ENCODE measurements at places on chromosomes 3 and 15.

DNA sequence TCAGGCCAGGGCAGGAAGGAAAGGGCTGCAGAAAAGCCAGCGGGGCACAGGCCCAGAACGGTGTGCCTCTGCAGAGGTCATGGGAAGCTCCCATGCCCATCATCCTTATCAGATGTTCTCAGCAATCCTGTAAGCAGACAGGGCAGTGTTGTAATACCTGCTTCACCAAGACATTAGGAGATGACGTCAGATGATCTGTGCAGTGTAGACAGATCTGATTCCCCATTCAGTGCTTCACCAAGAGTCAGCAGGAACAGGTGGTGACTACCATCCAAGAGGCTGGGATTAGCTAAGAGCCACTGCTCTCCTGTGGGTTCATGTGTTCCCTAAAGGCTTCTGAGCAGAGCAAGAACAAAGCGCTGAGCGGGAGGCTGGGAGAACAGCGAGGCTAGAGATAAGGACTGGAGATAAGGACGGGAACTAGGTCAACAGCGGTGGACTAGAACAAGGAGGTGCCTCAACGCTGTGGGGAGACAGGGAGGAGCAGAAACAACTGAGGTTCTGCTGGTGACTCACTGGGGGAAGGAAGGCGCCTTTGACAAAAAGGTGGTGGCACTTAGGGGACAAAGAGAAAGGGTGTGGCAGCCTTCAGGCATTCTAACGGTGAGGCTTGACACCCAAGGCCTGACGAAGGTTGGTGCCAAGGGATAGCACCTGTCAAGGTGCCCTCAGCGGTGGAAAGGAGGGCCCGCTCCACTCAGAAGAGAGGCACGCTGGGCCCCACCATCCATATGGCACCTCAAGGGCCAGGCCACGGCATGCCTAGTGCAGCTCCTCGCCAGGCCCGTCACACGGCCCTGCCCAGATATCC is 28.4 kb downstream of the CCDC12 start:
- no peak for DNase-seq

DNA sequence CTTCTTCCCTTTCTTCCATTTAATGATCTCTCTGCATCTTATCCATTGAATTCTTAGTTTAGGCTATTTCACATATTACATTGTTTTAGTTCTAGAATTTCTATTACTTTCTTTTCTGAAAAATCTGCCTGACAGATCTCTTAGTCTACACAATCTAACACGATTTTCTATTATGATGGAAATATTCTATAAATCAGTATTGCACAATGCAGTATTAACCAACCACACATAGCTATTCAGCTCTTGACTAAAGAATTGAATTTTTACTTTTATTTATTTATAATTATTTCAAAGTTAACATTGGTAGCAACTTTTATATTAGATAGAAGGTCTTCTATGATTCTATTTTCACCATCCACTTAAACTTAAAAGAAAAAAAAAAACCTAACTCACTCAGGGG is 36.2 kb upstream of the GOLGA8A start:
- DNase-seq, result no peak

- DNase-seq, result no peak
These were observed 521.4 kb upstream of the TGFBR2 start for GRCh38 chr3:30084971-30085403.

- DNase-seq, result no peak
These were observed 6.0 kb downstream of the CCR2 start for GRCh38 chr3:46359733-46360493.

- no peak for DNase-seq
These were observed 23.7 kb upstream of the SFMBT1 start for GRCh38 chr3:53069422-53070068.

DNA sequence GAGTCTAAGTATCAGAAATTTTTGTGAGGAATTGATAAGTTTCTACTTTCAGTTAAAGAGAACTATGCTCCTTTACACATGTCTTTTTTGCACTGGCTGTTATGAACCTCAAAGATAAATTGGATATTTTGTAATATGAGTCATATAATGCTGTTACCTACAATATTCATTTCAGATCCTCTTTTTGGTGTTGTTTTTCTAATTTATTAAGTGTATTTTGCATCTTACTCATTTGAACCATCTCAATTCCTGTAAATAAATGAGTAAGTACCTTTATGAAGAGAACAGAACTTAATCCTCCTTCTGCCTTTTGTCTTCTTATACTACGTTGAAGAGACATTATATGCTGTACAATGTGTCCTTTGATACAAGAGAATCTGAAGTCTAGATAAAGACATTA is 74.4 kb downstream of the ZIC1 start:
- DNase-seq, result no peak

DNA sequence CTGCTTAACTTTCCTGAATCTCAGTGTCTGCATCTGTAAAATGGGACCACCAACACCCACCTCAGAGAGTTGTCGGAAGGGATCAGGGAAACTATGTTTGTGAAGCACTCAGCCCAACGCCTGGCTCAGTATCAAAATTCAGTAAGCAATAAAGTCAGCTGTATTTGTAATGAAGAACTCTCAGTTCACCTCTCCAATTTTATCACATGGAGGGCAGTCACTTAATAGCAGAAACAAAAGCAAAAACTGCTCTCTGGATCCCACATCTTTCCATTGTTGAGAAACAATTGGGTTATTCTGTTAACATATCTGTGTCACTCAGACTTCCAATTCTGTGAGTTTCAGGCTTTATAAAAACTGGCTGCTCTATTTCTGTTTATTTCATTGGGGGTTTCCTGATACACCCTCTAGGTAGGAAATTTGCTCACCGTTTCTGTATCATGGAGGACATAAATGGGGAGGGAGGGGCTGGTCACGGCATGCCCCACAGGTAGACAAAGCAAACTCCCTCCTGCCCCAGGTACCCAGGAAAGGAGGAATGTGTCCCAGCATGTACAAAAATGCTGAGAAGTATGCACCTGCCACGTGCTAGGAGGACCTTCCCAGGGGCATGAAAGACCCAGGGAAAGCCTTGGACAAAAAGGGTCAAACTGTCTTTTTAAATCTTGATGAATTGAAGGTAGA is 81.4 kb upstream of the LMOD3 start:
- no peak for DNase-seq

DNA sequence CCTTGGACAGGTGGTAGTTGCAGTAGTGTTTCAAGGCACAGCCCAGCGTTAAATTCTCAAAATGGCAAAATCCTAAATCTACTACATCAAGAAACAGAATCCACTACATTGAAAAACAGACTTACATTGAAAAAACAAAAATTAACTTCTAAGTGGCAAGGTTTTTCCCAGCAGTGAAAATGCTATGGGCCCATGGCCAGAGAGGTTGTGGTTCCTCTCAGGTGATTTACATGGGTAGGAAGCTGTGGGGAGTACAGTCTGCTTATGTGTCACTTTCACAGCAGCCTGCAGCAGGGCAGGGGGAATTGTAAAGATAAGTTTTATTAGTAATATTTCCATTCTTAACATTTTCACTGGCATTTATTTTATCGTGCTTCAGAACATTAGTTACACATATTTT is 24.9 kb downstream of the TTC14 start:
- DNase-seq, result no peak

- DNase-seq, result no peak
These were observed 20.1 kb downstream of the DIPK2A start for GRCh38 chr3:143991713-143992112.

- DNase-seq, result no peak
These were observed 67.4 kb downstream of the CSNK1G1 start for GRCh38 chr15:64288577-64288976.

DNA sequence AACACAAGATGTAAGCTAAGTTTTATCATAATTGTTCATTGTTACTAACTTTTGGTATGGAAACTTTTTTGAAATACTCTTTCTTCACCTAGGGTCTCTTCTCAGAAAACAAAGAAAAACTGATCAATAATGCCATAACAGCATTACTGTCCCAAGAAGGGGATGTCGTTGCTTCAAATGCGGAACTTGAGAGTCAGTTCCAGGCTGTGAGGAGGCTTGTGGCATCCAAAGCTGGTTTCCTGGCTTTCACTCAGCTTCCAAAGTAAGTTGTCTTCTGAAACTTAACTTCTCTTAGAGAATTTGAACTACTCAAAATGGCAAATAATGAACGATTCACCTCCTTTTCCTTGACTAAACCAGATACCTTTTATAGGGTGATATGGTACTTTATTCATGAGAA is 39.3 kb downstream of the DNAJC13 start:
- DNase-seq, result no peak

DNA sequence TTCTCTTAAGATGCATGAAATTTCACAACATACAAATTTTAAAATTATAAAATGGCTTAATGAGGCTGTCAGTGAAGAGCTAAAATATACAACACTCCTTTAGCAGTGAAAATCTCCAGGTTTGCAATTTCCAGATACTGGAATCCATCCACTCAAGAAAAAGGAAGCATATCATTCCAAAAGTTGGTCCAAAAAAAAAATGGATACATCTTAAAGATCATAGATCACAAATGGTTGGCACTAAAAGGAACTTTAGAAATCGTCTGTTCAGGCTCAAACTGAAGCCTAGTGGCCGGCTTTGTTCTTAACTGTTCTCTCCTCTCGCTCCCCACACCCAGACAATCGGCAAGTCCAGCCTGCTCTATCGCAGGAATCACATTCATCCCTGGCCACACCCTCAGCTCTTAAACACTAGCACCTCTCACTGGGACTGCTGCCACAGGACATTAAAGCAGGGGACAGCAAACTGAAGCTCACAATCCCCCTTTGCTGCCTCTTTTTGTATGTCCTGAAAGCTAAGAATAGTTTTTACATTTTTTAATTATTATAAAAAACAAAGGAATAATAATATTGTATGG is 130.3 kb upstream of the CDIN1 start:
- DNase-seq, result no peak

DNA sequence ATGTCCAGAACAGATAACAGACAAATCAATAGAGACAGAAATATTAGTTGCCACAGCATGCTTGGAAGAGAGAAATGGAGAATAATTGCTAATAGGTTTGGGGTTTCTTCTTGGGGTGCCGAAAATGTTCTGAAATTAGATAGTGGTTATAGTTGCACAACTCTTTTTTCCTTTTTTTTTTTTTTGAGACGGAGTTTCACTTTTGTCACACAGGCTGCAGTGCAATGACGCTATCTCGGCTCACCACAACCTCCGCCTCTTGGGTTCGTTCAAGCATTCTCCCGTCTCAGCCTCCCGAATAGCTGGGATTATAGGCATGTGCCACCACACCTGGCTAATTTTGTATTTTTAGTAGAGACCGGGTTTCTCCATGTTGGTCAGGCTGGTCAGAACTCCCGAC is 163.3 kb downstream of the PLCH1 start:
- DNase-seq, result no peak

DNA sequence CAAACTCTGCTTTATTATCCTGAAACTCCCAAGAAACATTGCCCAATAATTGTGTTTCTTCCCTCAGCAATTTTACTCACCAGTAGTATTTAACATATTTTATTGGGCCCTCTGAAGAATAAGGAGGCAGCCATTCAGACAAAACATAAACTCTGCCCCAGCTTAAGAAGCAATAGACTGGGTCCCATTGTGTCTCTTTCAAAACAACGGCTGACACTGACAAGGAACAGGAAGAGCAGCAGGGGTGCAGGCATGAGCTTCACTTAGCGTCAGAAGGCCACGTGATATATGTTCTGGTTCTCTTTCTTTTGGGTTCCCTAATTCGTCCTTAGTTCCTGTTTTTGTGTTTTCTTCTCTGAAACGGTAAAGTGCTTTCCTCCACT is 242.3 kb downstream of the FHIT start:
- DNase-seq, result no peak

GRCh38 chr3:31067004-31067403 is 172.5 kb upstream of the GADL1 start:
- DNase-seq, result no peak

- no peak for DNase-seq
These were observed 146.2 kb downstream of the NFKBIZ start for GRCh38 chr3:101995371-101996046.

GRCh38 chr3:70614111-70614510 is 301.7 kb upstream of the MDFIC2 start:
- no peak for DNase-seq

DNA sequence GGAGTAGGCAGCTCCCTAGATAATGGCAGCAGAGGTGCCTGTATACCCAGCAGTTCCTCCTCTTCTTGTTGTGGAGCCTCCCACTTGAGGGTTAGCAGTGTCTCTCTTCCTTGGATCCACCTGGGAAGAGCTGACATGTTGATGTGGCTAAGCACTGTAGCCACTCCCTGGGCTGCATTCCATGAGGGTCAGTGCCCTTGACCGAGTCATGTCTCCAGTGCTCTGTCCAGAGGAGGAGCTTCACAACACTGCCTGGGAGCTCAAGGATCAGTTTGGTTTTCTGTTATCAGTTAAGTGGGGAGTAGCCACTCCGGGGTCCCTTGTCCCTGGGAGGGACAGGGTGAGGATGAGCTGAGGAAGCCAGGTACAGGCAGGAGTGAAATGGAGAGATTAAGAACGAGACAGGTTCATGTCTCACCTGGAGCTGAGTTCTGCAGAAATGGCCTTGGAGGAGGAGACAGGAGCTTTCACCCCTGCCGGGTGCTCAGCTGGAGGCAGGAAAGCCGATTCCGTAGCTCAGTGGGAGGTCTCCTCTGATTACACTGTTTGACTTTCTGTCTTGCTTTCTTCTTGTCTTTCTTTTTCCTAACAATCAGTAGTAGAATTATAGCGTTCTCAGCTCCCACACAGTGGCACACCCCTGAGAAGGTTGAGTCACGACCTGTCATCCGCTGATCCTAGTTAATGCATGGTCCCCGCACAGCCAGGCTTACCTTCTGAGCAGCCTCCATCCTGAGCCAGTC is 57.9 kb upstream of the SEC22A start:
- no peak for DNase-seq

DNA sequence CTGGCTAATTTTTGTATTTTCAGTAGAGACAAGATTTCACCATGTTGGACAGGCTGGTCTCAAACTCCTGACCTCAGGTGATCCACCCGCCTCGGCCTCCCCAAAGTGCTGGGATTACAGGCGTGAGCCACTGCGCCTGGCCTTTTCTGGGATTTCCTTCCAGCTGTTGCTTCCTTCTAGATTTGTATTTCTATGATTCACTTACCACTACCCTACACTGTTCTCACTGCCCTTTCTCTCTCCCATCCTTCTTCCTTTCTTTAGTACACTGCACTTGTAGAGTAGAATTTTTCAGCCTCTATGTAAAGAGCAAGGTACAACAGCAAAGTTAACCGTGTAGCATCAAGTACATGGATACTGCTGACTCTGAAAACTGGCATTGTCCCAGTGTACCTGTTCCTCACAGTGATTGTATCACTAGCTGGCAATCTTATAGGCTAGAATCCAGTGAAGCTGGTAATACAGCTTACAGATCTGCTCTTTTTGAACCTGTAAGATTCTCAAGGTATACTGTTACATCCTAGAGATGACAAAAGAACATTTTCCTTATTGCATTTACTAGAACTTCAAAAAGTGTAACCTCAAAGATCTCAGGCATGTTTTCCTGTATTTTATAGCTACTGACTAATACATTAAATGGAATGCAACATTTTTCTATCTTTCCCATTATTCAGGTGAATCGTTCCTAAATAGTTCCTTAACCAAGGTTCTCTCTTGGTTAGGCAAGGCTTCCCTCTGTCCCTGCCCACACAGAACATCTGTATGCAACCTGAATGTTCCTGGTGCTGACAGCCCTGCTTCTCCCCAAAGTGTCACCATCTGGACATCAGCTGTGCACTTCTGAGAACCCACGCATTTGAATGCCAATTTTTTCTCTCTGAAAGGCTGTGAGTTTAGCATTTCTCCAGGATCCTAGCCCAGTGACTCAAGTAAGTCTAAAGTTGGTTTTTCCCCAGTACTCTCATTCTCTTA is 74.1 kb upstream of the RAP2B start:
- no peak for DNase-seq
